ENCODE measurements at places on chromosomes 1 and 21. TPM values are rescaled to one million over a fixed set of nuclear protein-coding genes. Genes with fewer than 3 reads are reported as not detected.

Gene FCRL1
- total RNA-seq: not detected

Gene CATSPERE
- total RNA-seq: 3.2 TPM

Gene GPR161
- 23.4 TPM for total RNA-seq

Gene BRDT
- not detected for total RNA-seq

Gene HPCA
- total RNA-seq: not detected

Gene RGS8
- 0.38 TPM for total RNA-seq

Gene RPE65
- total RNA-seq: not detected

Gene CLCC1
- 31.9 TPM for total RNA-seq

Gene ARHGEF10L
- total RNA-seq: 9.1 TPM

Gene FHL3
- 63.3 TPM for total RNA-seq

Gene AHDC1
- 82.1 TPM for total RNA-seq

Gene ZSWIM5
- total RNA-seq: 6.0 TPM

Gene CIART
- total RNA-seq: 15.5 TPM

Gene POU3F1
- 0.15 TPM for total RNA-seq

Gene ZBTB18
- total RNA-seq: 10.1 TPM

Gene AK5
- total RNA-seq: 0.89 TPM

Gene ITLN2
- 1.3 TPM for total RNA-seq

Gene RABGAP1L
- 47.8 TPM for total RNA-seq

Gene LINGO4
- total RNA-seq: not detected

Gene LRRC7
- 0.12 TPM for total RNA-seq

Gene ELAPOR1
- 0.40 TPM for total RNA-seq

Gene RGS2
- total RNA-seq: 51.4 TPM

Gene LCE1B
- total RNA-seq: not detected

Gene LORICRIN
- not detected for total RNA-seq

Gene FCMR
- total RNA-seq: 0.60 TPM

Gene TSSK3
- total RNA-seq: 2.5 TPM

Gene NT5C1A
- not detected for total RNA-seq

Gene PLA2G2C
- total RNA-seq: not detected

Gene CDKN2C
- total RNA-seq: 49.2 TPM

Gene SNX27
- total RNA-seq: 40.1 TPM

Gene KLHDC8A
- 270 TPM for total RNA-seq

Gene SPRR1A
- total RNA-seq: not detected

Gene MMP23B
- total RNA-seq: 25.4 TPM

Gene SYDE2
- total RNA-seq: 6.8 TPM

Gene INSRR
- not detected for total RNA-seq

Gene CCDC185
- not detected for total RNA-seq

Gene DSTYK
- total RNA-seq: 8.8 TPM

Gene SPRR2A
- not detected for total RNA-seq

Gene PLA2G4A
- total RNA-seq: 10.0 TPM

Gene EPS15
- 76.6 TPM for total RNA-seq

Measured in ovary (tissue), 10 donors.